ENCODE measurements at places on chromosomes 5 and 9. TPM values are rescaled to one million over a fixed set of nuclear protein-coding genes. Genes with fewer than 3 reads are reported as not detected.

DNA sequence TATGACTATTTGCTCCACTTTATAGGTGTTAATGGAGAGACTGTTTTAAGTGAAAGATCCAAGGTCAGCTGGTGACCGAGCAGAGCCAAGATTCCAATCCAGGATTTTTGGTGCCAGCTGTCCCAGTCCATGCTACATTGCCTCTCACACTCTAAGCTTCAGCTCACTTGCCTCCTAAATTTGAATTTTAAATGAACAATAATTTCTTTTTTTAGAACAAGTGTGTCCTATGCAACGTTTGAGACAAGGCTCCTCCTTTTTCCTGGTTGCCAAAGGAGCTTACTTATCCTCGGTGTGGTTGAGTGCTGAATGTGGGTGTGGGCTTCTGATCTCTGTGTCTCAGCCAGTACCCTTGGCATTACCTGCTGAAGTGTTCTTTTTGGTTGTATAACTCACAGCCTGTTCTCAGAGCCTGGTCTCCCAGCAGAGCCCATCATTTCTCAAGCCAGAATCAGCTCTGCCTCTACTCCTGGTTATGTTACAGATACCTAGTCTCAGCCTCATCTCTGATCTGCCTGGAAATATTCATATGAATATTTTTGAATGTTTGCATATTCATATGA lies 4.0 kb upstream of the PRRC1 start:
- H3K27ac ChIP-seq = no peak overlapping the region
- no peaks in the 10 kb centered on the region for H3K27me3 ChIP-seq
- no peaks in the 10 kb centered on the region for H3K4me1 ChIP-seq
- H3K36me3 ChIP-seq = no peaks in the 10 kb centered on the region
- no peak overlapping the region for H3K4me3 ChIP-seq

DNA sequence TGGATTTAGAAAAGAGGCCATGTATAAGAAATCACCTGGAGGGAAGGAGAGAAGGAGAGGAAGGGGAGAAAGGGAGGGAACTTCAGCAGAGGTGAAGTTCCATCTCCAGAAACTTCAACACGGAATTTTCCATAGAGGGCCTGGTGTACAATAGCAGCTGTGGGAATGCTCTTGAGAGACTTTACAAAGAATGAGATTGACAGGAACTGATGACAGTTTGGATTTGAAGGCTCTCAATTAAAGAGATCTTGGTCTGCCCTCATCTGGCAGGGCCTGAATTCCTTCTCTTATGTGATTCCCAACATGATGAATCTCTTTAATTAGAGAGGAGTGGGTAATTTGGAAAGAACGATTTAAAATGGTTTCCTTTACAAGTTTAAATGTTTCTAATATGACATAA lies 143.5 kb downstream of the MLLT3 start:
- H3K36me3 ChIP-seq = no peaks in the 10 kb centered on the region
- no peak for DNase-seq
- H3K27me3 ChIP-seq = no peaks in the 10 kb centered on the region
- peaks cover 4% of the 10 kb centered on the region for H3K4me1 ChIP-seq
- H3K27ac ChIP-seq = no peak overlapping the region

GRCh38 chr5:107224272-107224671 lies 446.5 kb downstream of the EFNA5 start:
- no peaks in the 10 kb centered on the region for H3K36me3 ChIP-seq
- no peak for DNase-seq
- no peak overlapping the region for H3K27ac ChIP-seq
- no peaks in the 10 kb centered on the region for H3K27me3 ChIP-seq
- no peak overlapping the region for H3K4me3 ChIP-seq

DNA sequence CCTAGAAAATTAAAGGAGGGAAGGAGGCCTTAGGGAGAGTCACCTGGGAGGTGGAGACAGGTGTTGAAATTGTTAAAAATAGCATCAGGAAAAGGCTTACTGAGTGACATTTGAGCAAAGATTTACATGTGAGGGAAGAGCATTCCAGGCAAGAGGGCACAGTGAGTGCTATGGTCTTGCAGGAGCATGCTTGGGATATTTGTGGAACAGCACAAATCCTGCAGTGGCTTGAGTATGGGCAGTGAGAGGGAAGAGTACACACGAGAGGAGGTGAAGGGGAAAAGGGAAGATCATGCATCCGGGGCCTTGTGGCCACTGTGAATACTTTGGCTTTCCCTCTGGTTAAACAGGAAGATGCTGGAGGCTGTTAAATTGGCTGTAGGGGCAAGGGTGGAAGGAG lies 36.6 kb downstream of the ACER2 start:
- no peaks in the 10 kb centered on the region for H3K27me3 ChIP-seq
- peaks cover 12% of the 10 kb centered on the region for H3K36me3 ChIP-seq
- H3K4me3 ChIP-seq = no peak overlapping the region
- no peaks in the 10 kb centered on the region for H3K4me1 ChIP-seq

- peaks cover 6% of the 10 kb centered on the region for H3K4me1 ChIP-seq
- H3K36me3 ChIP-seq = no peaks in the 10 kb centered on the region
- H3K4me3 ChIP-seq = no peak overlapping the region
- no peaks in the 10 kb centered on the region for H3K27me3 ChIP-seq
- no peak for DNase-seq
Observed at GRCh38 chr5:54833590-54833989, 151.8 kb downstream of the ESM1 start.

DNA sequence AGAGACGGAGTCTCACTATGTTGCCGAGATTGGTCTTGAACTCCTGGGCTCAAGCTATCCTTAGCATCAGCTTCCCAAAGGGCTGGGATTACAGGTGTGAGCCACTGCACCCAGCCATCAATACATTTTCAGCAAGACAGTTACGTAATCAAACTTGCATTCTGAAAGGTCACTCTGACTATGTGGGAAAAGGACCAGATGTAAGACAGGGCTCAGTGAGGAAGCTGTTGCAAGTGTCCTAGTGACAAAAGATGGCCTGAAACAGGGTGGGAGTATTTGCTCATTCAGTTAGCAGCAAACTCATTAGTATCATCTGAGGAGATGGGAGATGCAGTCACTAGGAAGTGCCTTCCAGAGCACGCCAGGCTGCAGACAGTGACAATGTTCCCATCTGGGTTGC lies 16.9 kb downstream of the MED27 start:
- no peaks in the 10 kb centered on the region for H3K27me3 ChIP-seq
- H3K4me3 ChIP-seq = no peak overlapping the region
- H3K27ac ChIP-seq = no peak overlapping the region
- peaks cover 23% of the 10 kb centered on the region for H3K36me3 ChIP-seq

- H3K27me3 ChIP-seq = no peaks in the 10 kb centered on the region
- no peak overlapping the region for H3K4me3 ChIP-seq
- peaks cover 6% of the 10 kb centered on the region for H3K4me1 ChIP-seq
- H3K36me3 ChIP-seq = no peaks in the 10 kb centered on the region
- DNase-seq = no peak
Observed at GRCh38 chr5:72477644-72478043, 29.6 kb downstream of the ZNF366 start.

DNA sequence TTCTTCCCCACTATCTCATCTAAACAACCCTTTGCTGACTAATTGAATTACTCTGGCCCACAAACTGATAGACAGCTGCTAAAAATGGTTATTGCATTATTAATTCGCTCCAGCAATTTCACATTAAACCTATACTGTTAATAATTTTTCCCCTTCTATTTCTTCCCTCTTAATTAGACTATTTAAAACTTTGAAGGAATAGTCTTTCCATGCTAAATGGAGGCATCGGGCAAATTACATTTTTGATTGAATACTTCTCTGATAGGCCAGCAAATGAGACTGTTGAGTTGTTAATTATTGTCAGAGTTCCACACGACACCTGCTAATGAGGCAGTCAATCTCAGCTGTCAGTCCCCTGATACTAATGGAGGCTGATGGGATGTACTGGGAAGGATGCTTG lies 242.5 kb downstream of the TRIM32 start:
- no peak overlapping the region for H3K27ac ChIP-seq
- H3K36me3 ChIP-seq = no peaks in the 10 kb centered on the region
- no peaks in the 10 kb centered on the region for H3K4me1 ChIP-seq
- H3K4me3 ChIP-seq = no peak overlapping the region
- DNase-seq = no peak

GRCh38 chr5:171309276-171310211 lies 496 bp downstream of the TLX3 start:
- peaks cover 5% of the 10 kb centered on the region for H3K4me1 ChIP-seq
- H3K36me3 ChIP-seq = no peaks in the 10 kb centered on the region
- no peak overlapping the region for H3K4me3 ChIP-seq
- H3K27ac ChIP-seq = no peak overlapping the region
- DNase-seq = peak; percentile 57

GRCh38 chr5:148394587-148395019 lies 10.8 kb downstream of the FBXO38 start:
- H3K36me3 ChIP-seq = peaks cover 12% of the 10 kb centered on the region
- H3K27me3 ChIP-seq = no peaks in the 10 kb centered on the region

DNA sequence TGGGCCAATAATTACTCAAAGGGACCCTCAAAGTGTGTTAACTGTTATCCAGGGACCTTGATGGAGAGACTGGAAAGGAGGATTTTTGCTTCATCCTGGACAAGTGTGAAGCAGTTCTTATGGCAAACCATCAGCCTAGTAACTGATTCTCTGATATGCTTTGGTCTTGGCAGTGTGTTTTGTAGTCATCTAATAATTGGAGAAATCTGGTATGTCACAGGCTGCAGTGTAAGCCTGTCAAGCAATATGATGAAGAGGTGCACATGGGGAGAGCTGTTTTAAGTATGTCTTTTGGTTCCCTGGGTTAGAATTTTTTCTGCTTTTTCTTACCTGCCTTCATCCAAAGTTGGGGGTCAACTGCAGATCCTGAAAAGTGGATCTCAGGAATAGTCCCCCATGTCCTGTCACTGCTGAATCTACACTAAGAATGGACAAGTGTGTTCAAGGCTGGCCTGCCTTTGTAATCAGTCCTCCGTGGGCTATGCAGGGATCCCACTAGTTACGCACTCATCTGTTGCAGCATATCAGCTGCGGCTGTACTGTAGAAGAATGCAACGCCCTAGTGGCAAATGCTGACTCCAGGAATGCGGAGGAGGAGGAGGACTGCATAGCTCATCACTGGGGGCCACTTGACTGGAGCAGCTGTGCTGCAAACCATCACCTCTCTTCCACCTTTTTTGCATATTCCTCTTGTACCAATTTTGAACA lies 1.9 kb downstream of the SPTAN1 start:
- peak overlapping the region; percentile 94 for H3K4me3 ChIP-seq
- H3K27ac ChIP-seq = peak overlapping the region; percentile 98
- peaks cover 13% of the 10 kb centered on the region for H3K4me1 ChIP-seq
- no peaks in the 10 kb centered on the region for H3K27me3 ChIP-seq

- H3K27ac ChIP-seq = no peak overlapping the region
- no peak for DNase-seq
- H3K4me1 ChIP-seq = no peaks in the 10 kb centered on the region
- H3K27me3 ChIP-seq = no peaks in the 10 kb centered on the region
Observed at GRCh38 chr9:9612755-9613154, 1000.0 kb downstream of the PTPRD start.

- no peak for DNase-seq
- no peaks in the 10 kb centered on the region for H3K27me3 ChIP-seq
- no peaks in the 10 kb centered on the region for H3K36me3 ChIP-seq
- H3K4me3 ChIP-seq = no peak overlapping the region
- H3K27ac ChIP-seq = no peak overlapping the region
Observed at GRCh38 chr9:98804083-98804482, 3.4 kb upstream of the GALNT12 start.

MAMDC2 gene
- 3.4 TPM for total RNA-seq

PCDHGC5 gene
- total RNA-seq = 0.11 TPM

PCDHGA3 gene
- total RNA-seq = 9.2 TPM

GADD45G gene
- total RNA-seq = 4.6 TPM

CCDC107 gene
- total RNA-seq = 67.6 TPM

NMRK1 gene
- 22.0 TPM for total RNA-seq
